ENCODE measurements at places on chromosomes 6 and 20.

GRCh38 chr20:5127859-5128424, 1.1 kb downstream of the CDS2 start:
- DNase-seq = no peak

DNA sequence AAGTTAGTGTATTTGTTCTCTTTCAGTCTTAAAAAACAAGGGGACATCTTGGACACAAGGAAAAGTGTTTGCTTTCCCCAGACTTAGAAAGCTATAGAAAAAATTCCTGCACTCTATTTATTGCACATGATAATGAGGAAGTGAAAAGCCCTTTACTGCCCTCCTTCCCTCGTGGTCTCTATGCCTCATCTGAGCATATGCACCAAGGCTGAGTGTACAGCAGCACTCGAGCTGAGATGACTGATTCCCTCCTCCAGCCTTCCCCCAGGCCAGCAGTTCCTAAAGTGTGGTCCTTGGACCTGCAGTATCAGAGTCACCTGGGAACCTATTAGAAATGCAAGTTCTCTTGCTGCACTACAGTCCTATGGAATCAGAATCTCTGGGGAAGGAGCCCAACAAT, 14.3 kb upstream of the LAMP5 start:
- no peak for DNase-seq

DNA sequence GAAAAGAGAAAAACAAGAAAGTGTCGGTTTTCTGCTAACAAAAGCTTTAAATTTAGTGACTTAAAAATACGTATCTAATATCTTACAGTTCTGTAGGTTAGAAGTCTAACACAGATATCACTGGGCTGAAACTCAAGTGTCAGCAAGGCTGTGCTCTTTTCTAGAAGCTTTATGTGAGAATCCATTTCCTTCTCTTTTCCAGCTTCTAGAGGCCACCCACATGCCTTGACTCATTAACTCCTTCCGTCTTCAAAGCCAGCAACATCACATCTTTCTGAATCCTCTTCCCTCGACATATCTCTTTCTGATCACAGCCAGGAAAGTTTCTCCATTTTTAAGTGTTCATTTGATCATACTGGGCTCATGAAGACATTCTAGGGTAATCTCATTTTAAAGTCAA, 262.0 kb downstream of the MAFB start:
- DNase-seq = no peak

- no peak for DNase-seq
These were observed 21.0 kb upstream of the PDE7B start for GRCh38 chr6:135830452-135830881.

- no peak for DNase-seq
These were observed 86.3 kb downstream of the CHMP4B start for GRCh38 chr20:33897313-33897912.

GRCh38 chr20:44074252-44075151, 112.5 kb downstream of the JPH2 start:
- DNase-seq = no peak

GRCh38 chr6:125444006-125444923, 142.5 kb upstream of the HDDC2 start:
- DNase-seq = no peak

DNA sequence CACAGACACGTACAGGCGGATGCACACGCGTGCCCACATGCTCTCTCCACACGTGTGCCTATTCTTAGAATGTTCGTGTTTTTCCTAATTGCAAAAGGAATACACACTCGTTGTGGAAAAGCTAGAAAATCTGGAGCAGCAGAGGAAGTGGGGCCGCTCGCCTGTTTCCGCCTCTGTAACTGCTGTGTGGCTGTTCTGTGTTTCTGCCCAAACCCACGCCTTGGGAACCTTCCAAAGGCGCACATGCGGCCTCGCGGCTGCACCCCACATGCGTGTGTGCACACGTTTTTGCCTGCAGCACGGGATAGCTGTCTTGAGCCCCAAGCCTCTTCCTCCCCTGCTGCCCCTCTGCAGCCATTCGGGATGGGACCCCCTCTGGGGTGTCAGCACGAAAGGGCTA, 12.2 kb downstream of the SLC17A9 start:
- no peak for DNase-seq

DNA sequence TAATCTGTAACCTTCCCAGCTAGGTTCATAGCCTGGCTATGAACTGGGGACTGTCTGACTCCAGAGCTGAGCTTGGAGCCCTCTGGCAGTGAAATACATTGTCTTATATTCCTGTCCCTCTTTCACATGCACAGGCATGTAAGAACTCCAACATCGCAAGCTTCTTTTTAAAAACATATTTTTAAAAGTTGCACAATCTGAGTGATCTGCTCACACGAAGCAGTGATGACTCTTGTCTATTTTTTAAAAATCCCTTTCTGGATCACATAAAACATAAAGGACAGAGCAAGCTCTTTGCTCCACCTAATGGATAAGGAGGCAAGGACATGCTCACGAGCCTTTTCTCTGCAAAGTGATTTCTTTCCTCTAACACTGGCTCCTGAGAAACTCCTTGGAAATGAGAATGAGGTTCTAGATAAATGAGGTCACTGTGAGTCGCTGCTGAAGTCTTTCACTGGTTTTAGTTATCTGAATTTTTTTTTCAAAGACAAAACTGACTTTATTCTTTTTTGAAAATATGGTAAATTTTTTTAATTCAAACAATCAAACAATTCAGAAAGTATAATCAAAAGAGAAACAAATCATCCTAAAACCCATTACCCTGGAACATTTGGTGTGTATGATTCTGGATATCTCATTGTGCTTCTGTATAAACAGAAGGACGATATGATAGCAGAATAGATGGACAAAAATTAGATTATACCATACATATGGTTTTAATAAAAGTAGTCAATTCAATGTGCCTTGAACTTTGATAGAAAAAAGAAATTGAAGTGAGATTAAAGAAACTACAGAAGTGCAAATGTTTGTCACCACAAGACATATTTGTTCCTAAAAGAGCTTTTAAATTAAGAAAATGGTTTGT, 30.8 kb downstream of the IL20RA start:
- DNase-seq = no peak

- DNase-seq = no peak
These were observed 10.6 kb downstream of the ORC3 start for GRCh38 chr6:87600576-87600975.

GRCh38 chr6:16136621-16137450, 8.0 kb downstream of the MYLIP start:
- DNase-seq = peak; percentile 24

DNA sequence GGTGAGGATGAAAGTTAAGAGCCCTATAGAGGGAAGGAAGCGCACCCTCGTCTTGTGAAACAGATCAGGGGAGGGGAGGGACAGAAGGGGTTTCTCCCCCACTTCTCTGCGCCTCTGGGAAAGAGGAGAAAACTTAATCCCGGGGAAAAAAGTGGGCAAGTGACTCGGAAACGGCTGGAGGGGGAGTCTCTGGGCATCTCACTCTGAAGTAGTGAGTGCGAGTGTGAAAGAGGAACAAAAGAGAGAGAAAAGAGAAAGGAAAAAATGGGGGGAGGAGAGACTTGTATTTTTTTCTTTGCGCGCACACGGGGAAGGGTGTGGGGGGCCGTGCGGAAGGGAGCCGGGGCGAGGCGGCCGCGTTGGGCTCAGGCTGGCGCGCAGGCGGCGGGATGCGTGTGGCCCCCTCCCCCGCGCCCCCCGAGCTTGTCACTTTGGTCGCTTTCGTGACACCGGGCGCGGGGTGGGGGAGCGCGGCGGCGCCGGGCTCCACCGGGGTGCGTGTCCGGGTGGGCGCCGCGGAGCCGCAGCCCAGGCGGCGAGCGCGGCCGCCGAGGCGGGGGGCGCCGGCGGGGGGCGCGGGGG, 454 bp downstream of the L3MBTL3 start:
- peak; percentile 51 for DNase-seq

DNA sequence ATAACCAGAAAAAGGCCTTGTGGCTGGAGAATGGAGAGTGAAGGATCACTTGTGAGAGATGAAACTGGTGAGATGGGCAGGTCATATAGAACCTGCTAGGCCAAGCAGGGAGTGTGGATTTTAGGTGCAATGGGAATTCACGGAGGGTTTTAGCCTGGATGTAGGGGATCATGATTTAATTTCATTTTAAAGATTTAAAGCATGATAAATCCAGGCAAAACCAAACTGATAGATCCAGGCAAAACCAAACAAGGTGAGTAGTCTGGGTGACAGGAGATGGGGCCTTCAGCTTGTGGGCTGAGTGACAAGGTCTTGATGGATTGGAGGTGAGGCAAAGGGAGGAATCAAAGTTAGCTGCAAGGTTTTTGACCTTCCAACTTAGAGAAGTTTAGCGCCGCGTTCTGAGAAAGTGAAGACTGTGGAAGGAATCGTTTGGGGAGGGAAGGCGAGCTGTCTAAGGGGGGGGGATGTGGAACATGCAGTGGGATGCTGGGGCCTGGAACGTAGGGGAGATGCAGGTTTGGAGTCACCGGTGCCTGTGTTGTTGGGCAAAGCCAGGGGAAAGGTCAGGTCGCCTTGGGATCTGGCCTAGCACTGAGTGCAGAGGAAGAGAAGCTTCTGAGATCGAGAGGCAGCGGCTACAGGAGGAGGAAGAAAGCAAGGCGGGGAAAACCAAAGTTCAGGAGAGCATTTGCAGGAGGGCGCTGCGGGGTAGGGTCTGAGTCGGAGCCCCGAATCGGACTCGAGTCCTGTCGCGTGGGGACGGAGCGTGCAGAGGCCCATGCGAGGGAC, 1.3 kb upstream of the PLCG1 start:
- DNase-seq = no peak

DNA sequence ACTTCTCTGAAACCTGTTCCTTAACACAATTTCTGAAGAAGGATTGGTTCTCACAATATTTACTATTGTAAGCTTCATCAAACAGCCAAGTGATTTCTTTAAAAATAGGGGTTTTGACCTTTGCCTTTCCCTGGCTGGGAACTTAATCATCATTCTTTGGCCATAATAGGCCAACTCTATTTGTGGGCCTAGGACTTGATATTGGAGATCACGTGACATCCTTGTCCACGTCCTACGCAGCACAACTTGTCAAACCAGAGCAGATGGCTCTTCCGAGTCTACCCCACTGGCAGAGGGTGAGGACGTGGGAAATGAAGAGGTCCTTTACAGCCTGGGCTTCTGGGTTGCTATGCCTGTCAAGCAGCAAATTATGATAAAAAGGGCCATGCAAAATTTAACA, 1030.6 kb downstream of the KIF16B start:
- DNase-seq = no peak

DNA sequence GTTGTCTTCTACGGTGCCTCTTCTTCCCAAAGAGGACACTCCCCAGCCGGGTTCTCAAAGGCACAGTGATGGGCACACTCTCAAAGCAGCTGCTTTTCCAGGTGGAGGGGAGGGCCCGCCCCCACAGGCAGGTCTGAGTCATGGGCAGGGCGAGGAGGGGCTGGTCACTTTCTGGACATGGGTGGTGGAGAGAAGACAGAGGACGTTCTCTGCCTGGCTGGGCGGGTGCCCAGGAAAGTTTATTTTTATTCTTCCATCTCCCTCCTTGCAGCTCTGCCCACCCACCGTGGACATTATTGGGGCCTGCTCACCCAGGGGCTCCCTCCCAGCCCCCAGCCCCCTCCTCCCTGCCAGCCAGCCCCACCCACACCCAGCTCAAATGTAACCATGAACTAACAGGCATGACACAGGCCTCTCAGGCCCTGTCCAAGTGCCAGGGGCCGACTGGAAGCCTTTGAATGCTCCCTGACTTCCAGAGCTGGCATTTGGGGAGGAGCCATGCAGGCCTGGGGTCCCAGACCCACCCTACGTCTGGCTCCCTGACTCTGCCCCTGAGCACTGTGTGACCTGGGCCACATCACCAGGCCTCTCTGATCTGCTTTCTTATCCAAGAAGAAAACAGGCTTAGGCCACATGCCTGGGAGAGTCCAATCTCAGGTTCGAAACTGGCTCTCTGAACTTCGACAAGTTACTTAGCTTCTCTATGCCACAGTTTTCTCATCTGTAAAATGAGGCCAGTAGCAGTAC, 8.0 kb downstream of the TGM2 start:
- DNase-seq = no peak
